NCI-H2081 treated with DMSO at 0.1 percent for 48 hours (cell line): ENCODE measurements at places on chromosomes 6 and 20.

- DNase-seq: no peak
Observed at GRCh38 chr20:699811-700338, 24.3 kb upstream of the SCRT2 start.

GRCh38 chr6:111201244-111201554 is 113.9 kb downstream of the SLC16A10 start:
- DNase-seq: no peak

DNA sequence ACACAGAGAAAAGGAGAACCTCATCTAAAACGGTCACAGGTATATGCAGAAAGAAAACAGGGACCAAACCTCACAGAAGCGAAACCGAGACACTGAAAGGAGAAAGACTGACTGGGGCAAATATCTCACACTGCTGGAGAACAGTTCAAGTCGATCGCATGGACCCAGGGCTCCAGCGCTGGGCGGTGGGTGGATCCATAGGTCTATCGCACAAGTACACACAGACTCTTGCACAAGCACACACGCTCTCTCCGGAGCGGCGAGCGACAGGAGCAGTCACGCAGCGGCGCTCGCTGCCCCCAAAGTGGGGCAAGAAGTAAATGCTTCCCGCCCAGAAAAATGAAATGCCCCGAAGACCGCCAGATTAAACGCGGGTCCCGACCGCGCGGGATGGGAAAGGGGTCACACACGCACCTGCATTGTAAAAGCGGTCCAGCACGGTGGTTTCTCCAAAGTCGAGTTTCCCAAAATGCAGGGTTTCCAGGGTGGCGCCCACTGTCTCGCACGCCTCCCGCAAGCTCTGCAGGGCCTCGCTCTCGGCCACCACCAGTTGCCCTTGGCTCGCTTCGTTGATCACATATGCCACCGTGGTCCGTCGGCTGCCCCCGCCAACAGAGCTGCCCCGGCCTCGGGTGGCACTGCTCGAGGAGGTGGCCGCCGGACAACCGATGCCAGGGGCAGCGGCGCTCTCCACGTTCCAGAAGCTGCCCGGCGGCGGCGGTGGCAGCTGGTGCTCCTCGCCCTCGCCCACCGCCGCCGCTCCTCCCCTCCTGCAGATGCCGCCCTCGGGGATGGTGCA is 782 bp downstream of the MAP3K5 start:
- no peak for DNase-seq

GRCh38 chr20:9488063-9488462 is 26.3 kb upstream of the LAMP5 start:
- no peak for DNase-seq

GRCh38 chr6:54579011-54579410 is 267.6 kb upstream of the FAM83B start:
- no peak for DNase-seq

GRCh38 chr20:47406849-47407682 is 50.6 kb upstream of the ZMYND8 start:
- no peak for DNase-seq

DNA sequence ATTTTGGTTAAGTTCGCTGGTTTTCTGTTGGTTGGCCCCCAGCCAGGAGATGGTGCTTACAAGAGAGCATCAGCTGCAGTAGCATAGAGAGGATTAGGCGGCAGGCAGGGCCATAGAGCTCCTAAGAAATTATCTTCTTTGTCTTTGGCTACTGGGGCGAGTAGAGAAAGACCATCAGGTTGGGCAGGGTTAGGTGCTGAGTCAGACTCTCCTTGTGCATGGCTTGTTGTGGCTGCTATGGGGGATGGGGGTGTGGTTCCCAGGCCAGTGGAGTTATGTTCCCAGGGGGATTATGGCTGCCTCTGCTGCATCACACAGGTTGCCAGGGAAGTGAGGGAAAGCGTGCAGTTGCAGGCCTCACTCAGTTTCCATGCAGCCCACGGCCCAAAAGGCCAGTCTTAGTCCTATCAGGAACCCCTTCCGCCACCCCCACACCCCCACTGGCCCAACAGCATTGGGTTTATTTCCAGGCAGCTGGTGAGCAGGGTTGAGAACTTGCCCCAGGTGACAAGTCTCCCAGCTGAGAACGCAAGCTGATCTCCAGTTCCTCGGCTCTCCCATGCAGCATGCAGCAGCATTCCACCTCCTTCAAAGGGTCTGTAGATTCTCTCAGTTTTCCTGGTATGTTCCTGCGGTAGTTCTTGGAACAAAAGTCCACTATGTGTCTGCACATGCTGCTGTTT is 243.7 kb downstream of the UTRN start:
- no peak for DNase-seq

DNA sequence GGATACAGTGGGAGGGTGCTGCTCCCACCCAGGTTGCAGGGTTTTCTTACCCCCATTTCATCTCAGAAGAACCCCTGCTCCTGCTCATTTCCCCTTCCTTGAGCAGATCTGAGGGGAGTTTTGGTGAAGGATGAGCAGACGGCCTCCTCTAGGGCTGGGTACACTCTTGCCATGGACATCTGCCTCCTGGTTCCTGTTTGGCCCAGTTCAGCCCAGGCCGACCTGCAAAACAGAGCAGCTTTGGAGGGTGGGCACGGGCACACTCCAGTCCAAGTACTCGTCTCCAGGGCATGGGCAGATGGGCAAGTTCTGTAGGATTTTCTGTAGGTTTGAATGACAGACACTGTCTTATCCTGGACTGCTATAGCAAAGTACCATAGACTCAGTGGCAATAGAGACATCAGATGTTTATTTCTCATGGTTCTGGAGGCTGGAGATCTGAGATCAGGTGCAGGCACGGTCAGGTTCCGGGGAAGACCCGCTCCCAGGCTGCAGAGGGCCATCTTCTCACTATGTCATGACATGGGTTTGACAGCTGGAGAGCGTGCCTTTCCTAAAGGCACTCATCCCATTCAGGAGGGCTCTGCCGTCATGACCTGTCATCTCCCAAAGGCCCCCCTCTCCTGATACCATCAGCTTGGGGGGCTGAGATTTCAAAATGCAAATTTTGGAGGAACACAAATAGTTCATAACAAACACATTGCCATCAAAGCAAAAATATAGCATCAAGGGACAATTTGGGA is 6.2 kb downstream of the NPBWR2 start:
- DNase-seq: no peak

- no peak for DNase-seq
Observed at GRCh38 chr6:110448846-110449540, 27.4 kb downstream of the SLC22A16 start.

- DNase-seq: no peak
Observed at GRCh38 chr6:48213076-48213788, 102.2 kb upstream of the PTCHD4 start.

GRCh38 chr6:170085475-170086401 is 205.1 kb downstream of the DLL1 start:
- no peak for DNase-seq

DNA sequence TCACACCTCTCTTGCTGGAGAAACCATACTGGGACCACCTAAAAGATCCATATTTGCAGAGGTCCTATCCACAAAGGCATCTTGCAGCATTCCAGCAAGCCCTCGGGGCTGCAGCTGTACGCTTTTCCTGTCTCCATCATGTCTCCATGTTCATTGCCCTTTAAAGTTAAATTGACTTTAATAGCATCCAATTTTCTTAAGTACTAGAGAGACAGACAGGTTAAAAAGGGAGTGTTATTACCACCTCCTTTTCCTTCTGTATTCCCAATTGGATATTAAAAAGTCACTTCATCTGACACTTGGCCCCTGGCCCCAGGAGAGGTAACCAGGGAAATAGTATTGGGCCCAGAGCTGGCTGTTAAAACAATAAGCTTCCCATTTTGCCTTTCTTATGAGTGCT is 178.6 kb downstream of the UNC5CL start:
- no peak for DNase-seq

GRCh38 chr20:56595746-56596475 is 33.2 kb upstream of the TFAP2C start:
- DNase-seq: no peak

DNA sequence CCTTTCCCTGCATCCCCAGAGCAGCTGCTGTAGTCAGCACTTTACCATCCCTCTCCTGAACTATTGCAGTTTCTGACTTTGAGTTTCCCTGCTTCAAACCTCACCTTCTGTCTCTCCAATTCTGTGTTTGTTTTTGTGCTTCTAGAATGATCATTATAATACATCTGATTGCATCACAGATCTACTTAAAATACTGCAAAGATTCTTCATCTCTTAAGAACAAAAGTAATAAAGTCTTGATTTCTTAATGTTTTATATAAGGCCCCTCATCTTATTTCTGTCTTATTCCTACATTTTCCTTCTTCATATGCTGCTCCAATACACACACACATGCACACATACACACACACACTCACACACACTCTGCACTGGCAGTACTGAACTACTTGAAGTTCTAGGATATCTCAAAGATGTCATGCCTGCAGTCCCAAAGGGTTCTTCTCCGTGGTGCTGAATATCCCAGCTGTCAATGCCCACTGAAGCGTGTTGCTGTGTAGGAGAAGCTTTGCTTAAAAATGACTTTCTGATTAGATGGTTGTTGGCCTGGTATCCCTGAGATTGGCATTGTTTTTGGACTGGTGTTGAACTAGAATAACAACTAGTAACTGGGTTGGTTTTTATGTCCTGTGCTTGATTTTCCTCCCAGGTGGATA is 97.2 kb downstream of the MAP3K4 start:
- no peak for DNase-seq

DNA sequence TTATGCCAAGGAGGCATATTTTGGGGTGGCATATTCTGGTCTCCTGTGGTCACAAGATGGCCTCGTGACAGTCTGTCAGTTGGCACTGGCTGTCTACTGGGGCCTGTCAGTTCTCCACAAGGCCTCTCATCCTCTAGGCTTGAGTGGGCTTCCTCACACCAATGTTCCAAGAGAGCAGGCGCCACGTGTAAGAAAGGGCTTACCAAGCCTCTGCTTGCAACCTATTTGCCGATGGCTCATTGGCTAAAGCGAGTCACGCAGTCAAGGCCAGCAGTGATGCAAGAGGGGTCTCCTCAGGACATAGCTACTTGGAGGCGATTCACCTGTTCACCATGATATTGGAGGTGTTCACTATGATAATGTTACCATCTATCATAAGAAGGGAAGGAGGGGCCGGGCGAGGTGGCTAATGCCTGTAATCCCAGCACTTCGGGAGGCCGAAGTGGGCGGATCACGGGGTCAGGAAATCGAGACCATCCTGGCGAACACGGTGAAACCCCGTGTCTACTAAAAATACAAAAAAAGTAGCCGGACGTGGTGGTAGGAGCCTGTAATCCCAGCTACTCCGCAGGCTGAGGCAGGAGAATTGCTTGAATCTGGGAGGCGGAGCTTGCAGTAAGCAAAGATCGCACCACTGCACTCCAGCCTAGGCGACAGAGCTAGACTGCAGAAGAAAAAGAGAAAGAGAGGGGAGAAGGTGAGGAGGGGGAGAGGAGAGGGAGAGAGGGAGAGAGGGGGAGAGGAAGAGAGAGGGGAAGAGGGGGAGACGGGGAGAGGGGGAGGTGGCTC is 35.3 kb downstream of the C6orf52 start:
- DNase-seq: no peak

GRCh38 chr6:160398674-160399271 is 50.6 kb downstream of the SLC22A3 start:
- DNase-seq: no peak

- no peak for DNase-seq
Observed at GRCh38 chr6:137964876-137965275, 97.8 kb downstream of the TNFAIP3 start.

DNA sequence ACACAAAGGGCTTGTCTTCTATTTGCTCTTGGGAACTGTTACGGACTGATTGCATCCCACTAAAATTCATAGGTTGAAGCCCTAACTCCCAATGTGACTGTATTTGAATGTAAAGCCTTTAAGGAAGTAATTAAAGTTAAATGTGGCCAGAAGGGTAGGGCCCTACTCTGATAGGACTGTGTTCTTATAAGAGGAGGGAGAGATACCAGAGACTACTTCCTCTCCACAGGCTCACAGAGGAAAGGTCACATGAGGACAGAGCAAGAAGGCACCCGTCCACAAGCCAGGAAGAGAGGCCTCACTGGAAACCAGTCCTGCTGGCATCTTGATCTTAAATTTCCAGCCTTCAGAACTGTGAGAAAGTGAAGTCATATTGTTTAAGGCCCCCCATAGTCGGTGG is 211.9 kb downstream of the CDH26 start:
- no peak for DNase-seq

- DNase-seq: no peak
Observed at GRCh38 chr6:72262254-72262653, 359.6 kb upstream of the KCNQ5 start.

- no peak for DNase-seq
Observed at GRCh38 chr6:70843328-70843918, 113.4 kb downstream of the B3GAT2 start.

DNA sequence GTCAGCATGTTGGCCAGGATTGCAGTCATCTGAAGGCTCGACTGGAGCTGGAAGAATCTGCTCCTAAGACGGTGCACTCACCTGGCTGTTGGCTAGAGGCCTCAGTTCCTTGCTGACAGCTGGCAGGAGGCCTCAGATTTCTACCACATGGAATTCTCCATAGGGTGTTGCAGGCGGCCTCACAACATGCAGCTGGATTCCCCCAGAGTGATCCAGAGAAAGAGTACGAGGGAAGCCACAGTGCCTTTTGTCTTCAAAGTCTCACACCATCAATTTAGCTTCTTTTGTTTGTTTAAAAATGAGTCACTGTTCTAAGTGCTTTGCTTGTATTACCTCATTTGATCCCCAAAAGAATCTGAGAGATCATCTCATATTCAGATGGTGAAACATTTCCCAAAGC is 65.5 kb upstream of the FYN start:
- DNase-seq: no peak

GRCh38 chr20:42701948-42702347 is 487.8 kb downstream of the PTPRT start:
- no peak for DNase-seq

DNA sequence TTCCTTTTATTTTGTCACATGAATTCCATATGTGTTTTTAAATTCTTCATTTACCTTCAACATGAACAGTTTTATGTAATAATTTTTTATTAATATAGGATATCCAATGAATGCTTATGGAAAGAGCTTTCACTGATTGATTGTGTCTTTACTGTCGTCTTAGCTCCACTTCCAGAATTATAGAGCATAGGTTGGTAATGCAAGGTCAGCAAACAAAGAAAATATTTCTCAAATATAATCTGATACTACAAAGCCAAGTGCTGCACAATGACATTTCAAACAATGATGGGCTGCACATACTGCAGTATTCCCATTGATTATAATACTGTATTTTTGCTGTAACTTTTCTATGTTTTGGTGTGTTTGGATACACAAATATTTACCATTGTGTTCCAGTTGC is 275.7 kb upstream of the RSPO3 start:
- no peak for DNase-seq

DNA sequence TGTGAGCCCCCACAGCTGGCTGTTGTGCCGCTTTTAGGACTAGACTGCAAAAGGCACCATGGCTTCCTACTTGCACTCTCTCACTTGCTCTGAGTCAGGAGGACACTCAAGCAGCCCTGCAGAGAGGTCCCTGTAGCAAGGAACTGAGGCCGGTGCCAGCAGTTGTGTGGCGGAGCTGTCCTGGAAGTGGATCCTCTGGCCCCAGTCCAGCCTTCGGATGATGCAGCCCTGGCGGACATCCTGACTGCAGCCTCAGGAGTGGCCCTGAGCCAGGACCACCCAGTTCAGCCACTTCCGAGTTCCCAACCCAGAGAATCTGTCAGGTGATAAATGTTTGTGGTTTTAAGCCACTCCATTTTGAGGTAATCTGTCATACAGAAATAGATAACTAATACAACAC is 17.5 kb downstream of the CTCFL start:
- no peak for DNase-seq

GRCh38 chr20:20206788-20207187 is 154.5 kb downstream of the CFAP61 start:
- no peak for DNase-seq

- DNase-seq: peak; percentile 55
Observed at GRCh38 chr6:15365273-15365687, 119.4 kb downstream of the JARID2 start.
